ENCODE measurements at places on chromosomes 6 and 20. TPM values are rescaled to one million over a fixed set of nuclear protein-coding genes. Genes with fewer than 3 reads are reported as not detected.

DNA sequence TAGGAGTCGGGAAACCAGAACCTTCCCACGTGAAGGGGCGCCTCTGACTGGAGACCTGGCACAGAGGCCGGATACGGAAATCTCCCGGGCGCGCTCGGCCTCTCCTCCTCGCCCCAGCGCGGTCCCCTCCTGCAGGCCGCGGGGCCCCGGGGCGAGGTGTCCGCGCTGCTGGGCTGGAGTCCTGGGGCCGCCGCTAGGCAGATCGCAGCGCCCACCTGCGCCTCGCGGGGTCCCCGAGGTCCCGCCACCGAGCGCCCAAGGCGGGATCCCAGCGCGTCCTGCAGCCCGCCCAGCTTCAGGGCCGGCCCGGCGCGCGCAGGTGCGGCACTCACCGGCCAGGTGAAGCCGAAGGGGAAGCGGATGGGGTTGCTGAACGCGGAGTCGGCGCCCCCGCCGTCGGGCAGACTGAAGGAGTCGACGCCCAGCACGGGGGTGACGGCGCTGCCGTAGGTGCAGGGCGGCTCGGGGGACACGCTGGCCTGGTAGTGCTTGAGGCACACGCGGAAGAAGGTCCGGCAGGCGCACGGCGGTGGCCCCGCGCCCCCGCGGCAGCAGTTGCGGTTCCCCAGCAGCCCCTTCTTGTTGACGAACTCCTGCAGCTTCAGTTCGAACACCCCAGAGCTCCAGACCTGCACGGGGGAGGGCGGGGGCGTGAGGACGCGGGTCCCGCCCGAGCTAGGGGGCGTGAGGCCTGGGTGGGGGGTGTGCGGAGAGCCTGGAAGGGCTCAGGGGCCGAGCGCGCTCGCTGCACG lies 1.5 kb downstream of the DLL1 start:
- peak overlapping the region; percentile 71 for H3K4me3 ChIP-seq
- H3K27ac ChIP-seq, result no peak overlapping the region
- H3K27me3 ChIP-seq, result peaks cover 71% of the 10 kb centered on the region
- peaks cover 41% of the 10 kb centered on the region for H3K4me1 ChIP-seq

DNA sequence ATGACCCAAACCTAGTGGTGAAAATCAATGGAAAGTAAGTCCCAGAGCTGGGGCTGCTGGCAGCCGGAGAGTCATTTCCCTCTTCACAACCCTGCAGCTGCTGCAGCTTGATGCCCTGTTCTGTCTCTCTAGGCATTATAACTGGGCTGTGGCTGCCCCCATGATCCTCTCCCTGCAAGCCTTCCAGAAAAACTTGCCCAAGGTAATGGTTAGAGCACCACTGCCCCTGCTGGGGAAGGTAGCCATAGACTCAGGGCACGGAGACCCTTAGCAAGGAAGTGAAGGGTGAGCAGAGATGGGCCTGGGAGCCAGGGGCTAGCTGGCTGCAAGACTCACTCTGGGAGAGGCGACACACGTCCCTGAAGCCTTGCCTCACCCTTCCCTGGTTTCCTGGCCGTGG lies 12.0 kb downstream of the LPIN3 start:
- H3K4me3 ChIP-seq, result no peak overlapping the region
- DNase-seq, result no peak
- H3K4me1 ChIP-seq, result no peaks in the 10 kb centered on the region
- H3K36me3 ChIP-seq, result no peaks in the 10 kb centered on the region
- H3K27ac ChIP-seq, result no peak overlapping the region

DNA sequence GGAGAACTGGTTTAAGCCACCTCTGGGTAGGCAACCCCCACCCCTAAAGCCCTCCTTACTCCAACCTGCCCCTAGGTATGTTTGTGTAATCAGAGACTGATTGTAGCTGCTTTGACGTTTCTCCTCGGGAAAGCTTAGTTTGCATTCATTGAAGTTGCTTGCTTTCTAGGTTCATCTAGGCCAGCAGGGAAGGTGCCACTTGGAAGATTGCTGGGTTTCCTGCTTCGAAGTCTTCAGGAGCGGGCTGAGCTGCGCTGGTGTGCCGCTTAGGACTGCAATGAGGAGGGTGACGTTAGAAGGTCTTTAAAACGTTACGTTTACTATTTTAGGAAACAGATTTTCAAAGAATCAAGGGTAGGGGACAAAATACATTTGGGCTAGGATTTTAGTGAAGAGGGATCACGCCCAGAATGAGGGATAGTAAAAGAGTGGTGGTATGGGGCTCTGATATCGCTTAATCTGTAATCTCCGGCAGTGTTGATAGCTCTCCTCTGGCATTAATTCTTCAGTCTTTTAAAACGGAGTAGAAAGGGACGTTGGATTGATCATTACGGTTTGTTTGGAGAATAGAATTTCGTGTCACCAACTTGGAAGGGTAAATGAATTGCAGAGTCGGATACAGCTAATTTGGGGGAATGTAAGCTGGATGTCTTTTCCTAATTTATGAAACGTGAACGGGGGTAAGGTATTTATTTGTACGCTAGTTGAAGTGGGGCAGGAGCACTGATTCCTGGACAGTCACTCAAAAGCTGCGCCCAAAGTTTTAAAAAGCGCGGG lies 92.6 kb upstream of the PRDM1 start:
- peaks cover 61% of the 10 kb centered on the region for H3K4me1 ChIP-seq
- no peak for DNase-seq
- H3K27me3 ChIP-seq, result peaks cover 21% of the 10 kb centered on the region

GRCh38 chr20:23248461-23248882 lies 102.1 kb upstream of the NXT1 start:
- no peak for DNase-seq
- H3K4me3 ChIP-seq, result no peak overlapping the region
- H3K4me1 ChIP-seq, result no peaks in the 10 kb centered on the region
- no peak overlapping the region for H3K27ac ChIP-seq
- H3K27me3 ChIP-seq, result peaks cover 5% of the 10 kb centered on the region

GRCh38 chr6:143110996-143111395 lies 50.3 kb downstream of the AIG1 start:
- H3K4me1 ChIP-seq, result peaks cover 6% of the 10 kb centered on the region
- H3K27me3 ChIP-seq, result no peaks in the 10 kb centered on the region
- H3K4me3 ChIP-seq, result no peak overlapping the region
- peaks cover under 1% of the 10 kb centered on the region for H3K36me3 ChIP-seq

GRCh38 chr6:31513456-31514165 lies 15.2 kb upstream of the MCCD1 start:
- H3K4me1 ChIP-seq, result no peaks in the 10 kb centered on the region
- H3K36me3 ChIP-seq, result peaks cover 20% of the 10 kb centered on the region
- no peak overlapping the region for H3K4me3 ChIP-seq
- H3K27ac ChIP-seq, result no peak overlapping the region

DNA sequence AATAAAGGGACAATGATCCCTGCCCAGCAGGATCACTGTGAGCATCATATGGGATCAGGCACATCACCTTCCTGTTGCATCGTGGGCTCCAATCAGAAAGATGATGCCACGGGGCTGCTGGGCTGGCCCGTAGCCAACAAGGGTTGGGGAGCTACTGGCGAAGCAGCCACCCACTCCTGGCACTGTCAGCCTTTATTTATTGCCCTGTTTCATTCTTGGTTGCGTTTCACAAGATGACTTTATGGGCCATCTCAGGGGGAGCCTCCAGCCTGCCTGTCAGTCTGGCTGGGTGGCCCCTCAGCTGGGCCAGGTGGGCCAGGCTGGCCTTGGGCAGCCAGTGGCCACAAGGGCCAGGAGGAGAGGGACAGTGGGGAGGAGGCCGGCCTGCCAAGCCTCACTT lies 17.3 kb downstream of the VSTM2L start:
- H3K27ac ChIP-seq, result no peak overlapping the region
- no peak overlapping the region for H3K4me3 ChIP-seq
- H3K36me3 ChIP-seq, result no peaks in the 10 kb centered on the region
- H3K27me3 ChIP-seq, result peaks cover 19% of the 10 kb centered on the region
- no peak for DNase-seq
- H3K4me1 ChIP-seq, result peaks cover 16% of the 10 kb centered on the region

DNA sequence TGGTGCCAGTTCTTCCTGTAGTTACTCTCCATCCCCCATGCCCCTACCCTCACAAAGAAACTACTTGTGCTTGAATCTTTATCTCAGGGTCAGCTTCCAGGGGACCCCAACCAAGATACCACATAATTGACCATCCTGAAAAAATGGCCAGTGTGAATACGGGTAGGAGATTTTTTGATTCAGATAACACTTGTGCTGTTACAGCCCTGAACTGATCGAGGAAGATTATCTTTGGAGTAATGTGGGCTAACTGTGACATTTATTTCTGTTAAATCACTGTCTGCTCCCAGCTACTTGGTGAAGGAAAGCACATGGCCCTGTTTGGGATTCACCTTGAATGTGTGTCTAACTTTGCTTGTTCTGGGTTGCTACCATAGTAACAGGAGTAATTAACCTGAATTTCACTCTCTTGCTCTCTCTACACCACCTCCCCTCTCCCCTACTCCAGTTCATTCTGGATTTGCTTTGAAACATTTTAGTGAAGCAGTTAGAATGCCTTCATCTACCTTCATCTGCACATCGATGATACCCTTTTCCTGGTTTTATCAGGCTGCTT lies 219.6 kb upstream of the CHD6 start:
- no peak overlapping the region for H3K27ac ChIP-seq
- no peak for DNase-seq
- no peaks in the 10 kb centered on the region for H3K4me1 ChIP-seq
- no peaks in the 10 kb centered on the region for H3K36me3 ChIP-seq

DNA sequence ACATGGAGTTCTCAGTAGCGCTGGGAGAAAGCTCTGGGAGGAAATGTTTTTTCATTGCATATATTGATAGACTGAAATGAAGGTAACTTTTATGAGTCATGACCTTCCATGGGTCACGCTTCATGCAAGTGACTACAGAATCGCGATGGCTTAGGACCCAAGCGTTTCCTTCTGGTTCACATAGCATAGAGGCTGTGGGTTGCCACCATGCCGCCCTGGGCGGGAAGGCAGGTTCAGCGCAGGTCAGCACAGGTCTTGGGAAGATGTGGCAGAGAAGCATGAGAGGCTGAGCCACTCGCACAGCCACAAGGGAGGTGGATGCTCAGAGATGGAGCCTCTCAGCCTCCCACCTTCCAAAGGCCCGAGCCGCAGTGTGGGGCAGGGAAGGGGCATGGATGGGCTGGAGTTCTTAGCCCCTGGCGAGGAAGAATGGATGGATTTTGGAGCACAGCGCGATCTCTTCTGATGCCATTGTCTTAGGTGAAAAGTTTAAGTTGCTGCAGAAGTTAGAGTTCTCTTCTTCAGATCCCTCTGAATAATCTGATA lies 219.5 kb downstream of the SMOC2 start:
- DNase-seq, result no peak
- H3K4me1 ChIP-seq, result no peaks in the 10 kb centered on the region
- H3K36me3 ChIP-seq, result no peaks in the 10 kb centered on the region

- peaks cover 4% of the 10 kb centered on the region for H3K4me1 ChIP-seq
- DNase-seq, result no peak
- no peak overlapping the region for H3K4me3 ChIP-seq
Measured at GRCh38 chr6:53959717-53960116, 151.5 kb upstream of the MLIP start.

DNA sequence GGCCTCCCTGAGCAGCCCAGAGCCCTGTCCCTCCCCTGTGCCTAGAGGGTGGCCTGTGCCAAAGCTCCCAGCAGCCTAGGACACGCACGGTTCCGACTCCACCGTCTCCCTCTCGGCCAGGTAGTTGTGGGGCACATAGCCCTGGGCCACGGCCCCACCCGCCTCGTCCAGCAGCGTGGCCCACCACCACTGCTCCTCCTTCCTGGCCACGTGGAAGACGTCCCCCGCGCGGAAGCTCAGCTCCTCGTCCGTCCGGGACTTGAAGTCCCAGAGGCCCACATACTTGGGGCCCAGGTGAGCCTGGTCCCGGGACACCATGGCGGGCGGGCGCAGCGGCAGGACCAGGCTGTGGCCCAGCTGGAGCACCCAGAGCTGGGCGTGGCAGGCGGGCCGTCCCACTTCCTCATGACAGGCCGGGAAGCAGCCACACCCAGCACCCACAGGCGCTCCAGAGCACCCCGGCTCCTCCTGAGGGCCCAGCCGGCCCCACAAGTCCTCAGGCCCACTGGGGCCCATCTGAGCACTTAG lies at the start of gene PTK6:
TSS of gene PTK6 (minus strand) at position 380 of the 528 bp plus-strand sequence. CDS start at position 318, 62 bp downstream.
- H3K27ac ChIP-seq, result peak within 1 kb of the TSS; percentile 90
- DNase-seq, result peak; percentile 28
- no peaks in the 10 kb centered on the region for H3K36me3 ChIP-seq
- no peaks in the 10 kb centered on the region for H3K4me1 ChIP-seq
- H3K4me3 ChIP-seq, result peak within 1 kb of the TSS; percentile 68

- H3K4me3 ChIP-seq, result peak overlapping the region; percentile 80
- H3K36me3 ChIP-seq, result no peaks in the 10 kb centered on the region
- no peak overlapping the region for H3K27ac ChIP-seq
Measured at GRCh38 chr6:166861961-166862286, 94.4 kb downstream of the RNASET2 start.

DNA sequence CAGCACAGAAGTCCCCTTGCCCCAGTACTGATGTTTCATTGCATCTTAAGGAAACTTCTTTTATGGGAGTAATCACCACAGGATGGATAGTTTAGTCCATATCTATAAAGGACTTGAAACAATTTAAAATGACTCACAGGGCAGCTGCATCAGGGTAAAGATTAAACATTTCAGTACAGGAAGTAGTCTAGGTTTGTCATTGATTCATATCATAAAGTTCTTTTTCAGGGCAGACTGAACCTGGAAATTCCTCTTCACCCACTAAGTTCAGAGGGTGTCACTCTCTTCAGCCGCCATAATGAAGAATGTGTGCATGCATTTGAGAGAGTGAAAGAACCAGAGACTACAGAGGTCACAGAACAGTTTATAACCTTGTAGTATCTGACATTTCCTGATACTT lies 296.3 kb upstream of the JAG1 start:
- no peak for DNase-seq
- H3K4me1 ChIP-seq, result no peaks in the 10 kb centered on the region
- H3K4me3 ChIP-seq, result no peak overlapping the region
- H3K27me3 ChIP-seq, result no peaks in the 10 kb centered on the region
- no peaks in the 10 kb centered on the region for H3K36me3 ChIP-seq
- H3K27ac ChIP-seq, result no peak overlapping the region

GRCh38 chr6:113596387-113597230 lies 260.5 kb upstream of the MARCKS start:
- H3K27me3 ChIP-seq, result no peaks in the 10 kb centered on the region
- H3K4me3 ChIP-seq, result no peak overlapping the region
- no peaks in the 10 kb centered on the region for H3K36me3 ChIP-seq
- H3K27ac ChIP-seq, result no peak overlapping the region
- no peaks in the 10 kb centered on the region for H3K4me1 ChIP-seq

GRCh38 chr20:48970681-48971365 lies 49.3 kb downstream of the ARFGEF2 start:
- no peak overlapping the region for H3K4me3 ChIP-seq
- H3K27me3 ChIP-seq, result no peaks in the 10 kb centered on the region
- DNase-seq, result no peak
- peaks cover 17% of the 10 kb centered on the region for H3K36me3 ChIP-seq
- H3K4me1 ChIP-seq, result no peaks in the 10 kb centered on the region

- no peak for DNase-seq
- H3K27ac ChIP-seq, result no peak overlapping the region
- H3K36me3 ChIP-seq, result no peaks in the 10 kb centered on the region
- H3K27me3 ChIP-seq, result no peaks in the 10 kb centered on the region
Measured at GRCh38 chr20:60882836-60883235, 369.2 kb upstream of the CDH4 start.

Gene SAPCD1
- total RNA-seq, result 16.7 TPM

Gene ADGRG6
- not detected for total RNA-seq

Gene BMP6
- total RNA-seq, result 1.1 TPM

Gene PNPLA1
- total RNA-seq, result not detected

Gene VGLL2
- total RNA-seq, result not detected

Gene KCNK5
- total RNA-seq, result 36.7 TPM

Gene MEP1A
- total RNA-seq, result not detected

Gene NFYA
- total RNA-seq, result 30.1 TPM

Gene NNAT
- total RNA-seq, result 0.29 TPM

Gene CD93
- total RNA-seq, result 1.2 TPM

Gene OLIG3
- total RNA-seq, result not detected

Gene SSTR4
- total RNA-seq, result not detected

Gene C20orf204
- total RNA-seq, result 6.1 TPM

Gene GHRH
- not detected for total RNA-seq

Gene SAMD5
- total RNA-seq, result not detected
